Transverse colon (tissue), 4 donors: ENCODE measurements at places on chromosomes 12 and 14. TPM values are rescaled to one million over a fixed set of nuclear protein-coding genes. Genes with fewer than 3 reads are reported as not detected.

- no peak for DNase-seq
These were observed 454.8 kb downstream of the FUT8 start for GRCh38 chr14:65867333-65867732.

GRCh38 chr12:3042394-3042793 lies 34.8 kb upstream of the TSPAN9 start:
- DNase-seq = no peak

The SIX6 gene
- total RNA-seq = not detected

The KRT79 gene
- total RNA-seq = not detected

The CLEC12A gene
- not detected for total RNA-seq

GRCh38 chr14:22560662-22561365 lies 28.2 kb downstream of the DAD1 start:
- no peak for DNase-seq

- no peak for DNase-seq
These were observed 4.5 kb upstream of the GUCY2C start for GRCh38 chr12:14700935-14701334.

DNA sequence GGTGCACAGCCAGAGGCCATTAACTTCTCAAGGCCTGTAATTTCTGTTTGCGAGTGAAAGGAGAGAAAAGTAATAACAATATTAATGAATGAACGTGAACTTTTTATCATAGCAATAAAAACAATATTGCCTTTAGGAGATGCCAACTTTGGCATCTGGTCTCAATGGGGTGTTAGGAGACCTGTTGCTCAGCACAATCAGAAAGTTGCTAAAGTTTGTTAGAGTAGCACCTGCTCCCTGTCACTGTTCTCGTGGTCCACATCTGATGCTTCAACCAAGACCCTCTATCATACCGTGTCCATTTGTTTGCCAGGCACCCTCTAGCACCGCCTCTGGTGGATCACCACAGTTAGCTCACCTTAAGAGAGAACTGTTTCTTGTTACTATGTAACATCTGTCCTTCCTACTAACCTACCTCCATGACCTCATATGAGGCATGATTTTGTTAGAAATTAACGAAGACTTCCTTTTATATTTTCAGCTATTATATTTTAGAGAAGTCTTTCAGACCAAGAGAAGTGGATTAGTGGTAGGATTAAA lies 12.5 kb upstream of the CLEC4E start:
- DNase-seq = no peak

GRCh38 chr14:20624495-20625070 lies 16.9 kb downstream of the OR6S1 start:
- DNase-seq = peak; percentile 82

The CLEC4C gene
- not detected for total RNA-seq

DNA sequence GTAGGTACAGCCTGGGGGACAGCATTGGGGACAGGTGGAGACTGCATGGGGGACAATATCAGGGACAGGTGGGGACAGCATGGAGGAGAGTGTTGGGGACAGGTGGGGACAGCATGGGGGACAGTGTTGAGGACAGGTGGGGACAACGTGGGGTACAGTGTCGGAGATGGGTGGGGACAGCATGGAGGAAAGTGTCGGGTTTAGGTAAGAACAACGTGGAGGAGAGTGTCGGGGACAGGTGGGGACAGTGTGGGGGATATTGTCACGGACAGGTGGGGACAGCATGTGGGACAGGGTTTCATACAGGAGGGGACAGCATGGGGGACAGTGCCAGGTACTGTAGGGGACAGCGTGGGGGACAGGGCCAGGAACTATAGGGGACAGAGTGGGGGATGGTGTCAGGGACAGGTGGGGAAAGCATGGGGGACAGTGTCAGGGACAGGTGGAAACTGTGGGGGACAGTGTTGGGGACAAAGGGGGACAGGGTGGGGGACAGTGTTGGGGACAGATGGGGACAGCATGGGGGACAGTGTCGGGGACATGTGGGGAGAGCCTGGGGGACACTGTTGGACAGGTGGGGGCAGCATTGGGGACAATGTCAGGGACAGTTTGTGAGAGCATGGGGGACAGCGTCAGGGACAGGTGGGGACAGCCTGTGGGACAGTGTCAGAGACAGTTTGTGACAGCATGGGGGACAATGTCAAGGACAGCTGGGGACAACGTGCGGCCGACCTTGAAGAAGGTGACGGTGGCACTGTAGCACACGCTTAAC lies 213.1 kb downstream of the TMEM121 start:
- DNase-seq = no peak

DNA sequence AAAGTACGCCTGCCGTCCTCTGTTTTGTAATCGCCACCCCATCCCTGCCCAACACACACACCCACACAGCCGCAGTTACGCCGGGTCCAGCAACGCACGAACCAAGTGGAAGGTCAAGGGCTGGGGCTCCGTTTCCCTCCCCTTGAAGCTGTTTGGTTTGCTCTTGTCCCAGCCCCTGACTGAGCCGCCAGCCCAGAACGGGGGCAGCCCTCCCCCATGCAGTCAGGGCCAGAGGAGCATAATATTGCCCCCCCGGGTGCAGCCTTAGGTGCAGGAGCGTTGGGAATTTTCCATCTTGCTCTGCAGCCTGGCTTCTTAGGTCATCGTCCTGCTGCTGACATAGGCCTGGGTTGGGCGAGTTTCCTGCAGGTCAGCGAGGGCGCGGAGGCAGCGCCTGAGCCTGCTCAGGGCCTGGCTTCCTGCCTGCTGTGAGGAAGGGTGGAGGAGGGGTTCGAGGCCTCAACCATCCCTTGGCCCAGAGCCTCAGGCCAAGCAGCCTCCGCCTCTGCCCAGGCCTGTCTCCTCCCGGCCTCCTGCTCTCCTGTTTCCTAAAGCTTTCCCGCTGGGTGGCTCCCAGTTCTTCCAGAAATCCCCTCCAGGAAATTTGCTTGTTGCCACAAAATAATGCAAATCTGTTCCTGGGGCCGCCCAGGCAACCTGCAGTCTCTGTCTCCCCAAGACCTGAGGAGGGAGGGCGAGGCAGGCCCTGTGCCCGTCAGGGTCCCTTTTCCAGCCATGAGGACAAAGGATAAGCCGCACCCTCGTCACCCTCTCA lies 44.5 kb downstream of the PSMA6 start:
- DNase-seq = peak; percentile 92

The DAO gene
- 3.7 TPM for total RNA-seq
